ENCODE measurements at places on chromosomes 13 and 19.

DNA sequence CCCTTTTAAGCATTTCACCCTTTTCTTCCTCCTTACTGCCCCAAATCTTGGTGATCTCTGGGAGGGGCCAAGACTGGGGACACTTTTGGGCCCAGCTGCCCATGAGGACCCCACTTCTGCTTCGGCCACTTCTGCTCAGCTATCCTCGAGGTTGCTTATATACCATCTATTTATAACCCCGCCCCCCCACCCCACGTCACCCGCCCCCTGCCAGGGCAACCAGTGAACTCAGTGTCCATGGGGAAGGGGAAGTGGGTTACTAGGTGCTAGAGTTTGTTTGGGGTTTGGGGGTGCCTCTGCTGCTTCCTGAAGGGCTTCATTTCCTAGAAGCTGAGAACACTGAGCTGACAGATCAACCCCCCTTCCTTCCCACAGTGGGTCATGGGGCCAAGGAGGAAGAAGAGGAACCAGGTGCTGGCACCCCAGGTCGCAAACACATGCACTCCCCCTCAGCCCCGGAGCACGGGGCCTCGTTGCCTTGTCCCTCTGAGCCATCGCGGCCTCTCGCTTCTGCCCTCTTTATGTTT is 6.1 kb upstream of the ADGRE5 start:
- DNase-seq, result no peak

DNA sequence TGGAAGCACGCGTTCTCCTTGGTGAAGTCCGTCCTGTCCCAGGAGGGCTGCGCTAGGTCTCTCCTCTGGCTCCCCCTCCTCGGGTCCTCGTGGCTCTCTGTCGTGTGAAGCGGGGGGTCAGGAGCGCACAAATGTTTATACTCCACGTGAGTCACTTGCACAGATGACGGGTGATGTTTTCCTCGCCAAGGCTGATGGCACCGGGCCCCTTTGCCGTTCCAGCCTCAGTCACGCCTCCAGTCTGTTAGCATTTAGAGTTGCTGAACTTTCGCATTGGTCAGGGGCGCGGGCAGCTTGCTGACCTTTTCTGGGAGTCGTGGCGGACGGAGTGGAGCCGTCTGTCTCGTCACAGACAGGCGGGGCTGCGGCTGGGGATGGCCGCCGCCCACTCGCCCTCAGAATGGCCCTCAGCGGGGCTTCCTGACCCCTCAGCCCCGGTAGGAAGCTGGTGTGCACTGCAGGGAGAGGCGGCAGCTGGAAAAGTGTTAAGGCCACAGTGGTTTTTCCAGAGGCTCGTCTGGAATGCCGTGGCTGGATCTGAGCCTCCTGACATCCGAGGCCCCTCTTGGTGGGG is 13.7 kb downstream of the KLHL26 start:
- no peak for DNase-seq

- DNase-seq, result no peak
Observed at GRCh38 chr13:99566125-99567083, 65.1 kb downstream of the TM9SF2 start.

- no peak for DNase-seq
Observed at GRCh38 chr19:4350726-4351125, 7.4 kb downstream of the MPND start.

- DNase-seq, result no peak
Observed at GRCh38 chr13:112442483-112443090, 66.4 kb downstream of the SPACA7 start.

DNA sequence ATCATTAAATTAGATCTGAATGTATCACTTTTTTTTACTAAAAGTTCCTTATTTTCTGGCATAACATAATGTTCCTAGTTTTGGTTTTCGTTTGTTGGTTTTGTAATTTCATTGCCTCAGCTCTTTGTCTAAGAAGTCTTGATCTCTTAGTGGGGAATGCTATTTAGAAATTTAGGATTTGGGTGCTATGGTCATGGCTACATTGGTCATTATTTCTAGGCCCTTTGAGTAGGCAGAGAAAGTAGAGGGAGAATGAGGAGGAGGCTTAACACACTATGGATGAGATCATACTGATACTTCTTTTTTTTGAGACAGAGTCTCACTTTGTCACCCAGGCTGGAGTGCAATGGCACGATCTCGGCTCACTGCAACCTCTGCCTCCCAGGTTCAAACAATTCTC is 41.8 kb downstream of the PIBF1 start:
- no peak for DNase-seq

- no peak for DNase-seq
Observed at GRCh38 chr13:25585000-25585399, 213.2 kb downstream of the ATP8A2 start.

DNA sequence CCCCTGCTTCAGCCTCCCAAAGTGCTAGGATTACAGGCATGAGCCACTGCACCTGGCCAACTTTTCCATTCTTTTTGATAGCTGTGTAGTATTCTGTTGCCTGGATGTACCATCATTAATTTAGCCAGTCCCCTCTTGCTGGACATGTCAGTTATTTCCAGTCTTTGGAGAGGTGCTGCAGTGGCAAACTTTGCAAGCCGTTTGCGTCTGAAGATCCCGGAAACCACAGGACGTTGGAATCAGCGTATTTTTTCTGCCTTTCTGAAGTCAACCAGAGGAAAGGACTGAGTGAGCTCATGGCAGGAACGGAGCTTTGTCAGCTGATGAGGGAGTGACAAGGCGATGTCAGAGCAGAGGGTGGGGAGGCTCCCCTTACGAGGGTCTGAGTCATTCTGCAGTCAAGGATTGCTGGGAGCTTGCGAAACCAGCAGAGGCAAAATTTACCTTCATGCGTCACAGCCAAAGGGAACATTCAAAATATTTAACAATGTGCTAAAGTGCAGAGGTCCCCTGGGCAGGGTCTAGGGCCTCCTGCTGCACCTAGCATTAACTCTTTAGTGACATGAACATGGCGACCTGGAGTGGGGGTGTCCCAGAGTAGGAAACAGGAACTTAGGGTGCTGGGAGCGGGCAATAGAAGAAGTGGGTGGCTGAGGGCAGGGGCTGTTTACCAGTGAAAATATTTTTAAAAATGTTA is 5.6 kb downstream of the C5AR1 start:
- DNase-seq, result peak; percentile 49

DNA sequence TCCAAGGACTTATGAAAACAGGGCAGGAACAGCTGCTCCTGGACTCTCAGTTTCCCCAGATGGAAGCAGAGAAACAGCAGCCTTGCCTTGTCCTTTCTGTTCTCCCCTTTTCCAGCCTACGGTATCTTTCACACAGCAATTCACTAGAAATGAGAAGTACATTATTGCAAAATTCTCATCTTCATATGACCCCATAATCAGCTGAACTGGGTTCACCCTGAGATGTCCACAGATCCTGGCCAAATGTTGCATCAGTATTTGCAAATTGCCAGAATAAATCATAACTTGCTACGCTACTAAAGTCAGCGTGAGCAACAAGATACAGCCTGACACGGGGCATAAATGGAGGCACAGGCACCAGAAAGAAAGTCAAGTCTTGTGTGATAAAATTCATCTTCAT is 16.1 kb downstream of the VSTM1 start:
- no peak for DNase-seq

DNA sequence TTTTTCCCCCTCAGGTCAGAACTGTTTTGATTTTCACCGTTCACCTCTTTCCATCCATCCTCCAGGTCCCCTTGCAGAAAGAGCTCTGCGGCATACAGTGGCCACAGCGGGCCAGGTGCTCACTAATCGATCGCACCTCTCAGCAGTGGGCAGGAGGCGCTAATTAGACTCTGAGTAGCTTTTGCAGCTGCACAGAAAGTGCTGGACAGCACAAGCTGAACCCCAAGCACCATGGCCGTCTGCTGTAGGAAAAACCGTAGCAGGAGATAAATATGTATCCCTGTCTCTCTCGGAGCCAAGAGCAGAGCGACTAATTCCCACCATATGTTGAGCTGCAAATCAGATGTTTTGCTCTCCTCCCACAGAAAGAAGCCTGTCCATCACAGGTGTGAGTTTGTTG is 54.4 kb downstream of the PEX11G start:
- no peak for DNase-seq

GRCh38 chr13:106377931-106378662 is 157.4 kb downstream of the EFNB2 start:
- no peak for DNase-seq

GRCh38 chr19:2475018-2475701 is 767 bp upstream of the GADD45B start:
- no peak for DNase-seq

- DNase-seq, result no peak
Observed at GRCh38 chr13:24215732-24216131, 55.2 kb downstream of the SPATA13 start.

DNA sequence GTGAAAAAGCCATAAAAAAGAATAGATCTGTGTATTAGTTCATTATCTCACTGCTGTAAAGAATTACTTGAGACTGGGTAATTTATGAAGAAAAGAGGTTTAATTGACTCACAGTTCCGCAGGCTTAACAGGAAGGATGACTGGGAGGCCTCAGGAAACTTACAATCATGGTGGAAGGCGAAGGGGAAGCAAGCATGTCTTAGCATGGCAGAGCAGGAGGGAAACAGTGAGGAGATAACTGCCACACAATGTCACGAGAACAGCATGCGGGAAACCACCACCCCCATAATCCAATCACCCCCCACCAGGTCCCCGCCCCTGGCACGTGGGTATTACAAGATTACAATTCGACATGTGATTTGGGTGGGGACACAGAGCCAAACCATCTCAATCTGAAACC is 39.1 kb upstream of the EEF1AKMT1 start:
- no peak for DNase-seq

DNA sequence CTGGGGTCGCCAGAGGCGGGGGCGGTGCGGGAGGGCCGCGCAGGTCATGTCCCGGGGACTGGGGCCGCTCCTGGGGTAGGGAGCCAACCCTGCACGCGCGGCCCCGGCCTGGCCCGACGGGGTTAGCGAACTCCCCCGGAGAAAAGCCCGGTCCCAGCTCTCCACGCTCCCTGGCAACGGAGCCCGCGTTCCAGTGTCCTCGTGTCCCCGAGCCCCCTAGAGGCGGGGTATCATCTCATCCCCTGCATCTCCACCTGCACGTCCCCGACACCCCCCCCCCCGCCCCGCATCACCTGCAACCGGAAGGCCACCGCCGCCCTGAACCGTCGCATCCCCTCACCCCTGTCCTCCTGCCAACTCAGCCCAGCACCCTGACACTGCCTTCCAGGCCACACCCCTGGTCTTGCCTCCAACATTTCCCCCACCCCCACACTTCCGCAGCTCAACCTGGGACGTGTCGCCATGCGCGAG is 2.7 kb downstream of the WDR88 start:
- DNase-seq, result no peak

GRCh38 chr13:57675526-57675925 is 44.0 kb downstream of the PCDH17 start:
- DNase-seq, result no peak

DNA sequence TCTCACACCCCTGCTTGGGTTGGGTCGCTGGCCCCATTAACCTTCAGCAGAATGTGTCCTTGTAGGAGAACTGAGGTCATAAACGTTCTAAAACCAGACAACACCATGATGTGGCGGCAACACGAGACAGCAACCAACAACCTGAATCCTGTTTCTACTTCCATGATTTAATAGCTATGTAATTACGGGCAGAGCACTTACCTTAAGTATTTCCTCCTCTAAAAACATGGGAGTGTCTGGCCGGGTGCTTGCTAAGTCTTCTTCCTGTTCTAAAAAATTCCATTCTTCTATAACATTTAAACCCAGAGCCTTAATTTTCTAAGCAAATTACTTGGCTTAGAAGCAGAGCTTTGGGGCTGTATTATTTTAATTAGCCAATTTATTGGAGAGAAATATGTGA is 33.5 kb upstream of the IRS2 start:
- DNase-seq, result no peak

DNA sequence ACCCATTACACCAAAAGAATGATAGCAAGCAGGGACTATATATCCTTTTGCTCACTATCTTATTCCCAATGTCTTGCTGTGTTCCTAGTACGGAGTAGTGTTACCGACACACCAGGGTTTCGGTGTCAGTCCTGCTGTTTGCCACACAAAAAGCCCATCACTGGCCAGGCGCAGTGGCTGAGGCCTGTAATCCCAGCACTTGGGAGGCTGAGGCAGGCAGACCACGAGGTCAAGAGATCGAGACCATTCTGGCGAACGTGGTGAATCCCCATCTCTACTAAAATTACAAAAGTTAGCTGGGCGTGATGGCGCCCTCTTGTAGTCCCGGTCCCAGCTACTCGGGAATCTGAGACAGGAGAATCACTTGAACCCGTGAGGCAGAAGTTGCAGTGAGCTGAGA is 1467.3 kb upstream of the MIR17HG start:
- no peak for DNase-seq

- peak; percentile 82 for DNase-seq
Observed at GRCh38 chr19:1094978-1095701, at the start of gene POLR2E. Gene POLR2E, minus strand, starts transcription at chr19:1095375. Its CDS starts 60 bp downstream, at chr19:1095315.

GRCh38 chr13:59787679-59788078 is 376.0 kb downstream of the DIAPH3 start:
- no peak for DNase-seq

DNA sequence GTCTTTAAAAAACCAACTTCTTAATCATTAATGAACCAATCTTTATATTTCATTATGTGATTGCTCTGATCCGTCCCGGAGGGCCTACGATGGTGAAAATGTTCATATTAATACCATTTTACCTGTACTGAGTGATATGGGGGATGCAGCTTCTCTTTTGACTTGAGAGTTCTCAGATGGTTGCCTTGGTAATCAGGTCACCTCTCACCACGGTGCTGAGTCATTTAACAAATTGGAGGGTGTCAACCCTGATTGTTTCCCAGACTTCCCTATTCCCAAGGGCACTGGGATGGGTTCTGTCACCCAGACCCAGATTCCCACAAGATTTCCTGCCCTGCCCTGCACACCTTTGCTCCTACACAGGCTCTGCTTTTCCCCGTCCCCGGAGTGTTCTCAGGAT is 128.5 kb upstream of the TMTC4 start:
- DNase-seq, result no peak

GRCh38 chr13:87820241-87820640 is 149.1 kb downstream of the SLITRK5 start:
- no peak for DNase-seq

DNA sequence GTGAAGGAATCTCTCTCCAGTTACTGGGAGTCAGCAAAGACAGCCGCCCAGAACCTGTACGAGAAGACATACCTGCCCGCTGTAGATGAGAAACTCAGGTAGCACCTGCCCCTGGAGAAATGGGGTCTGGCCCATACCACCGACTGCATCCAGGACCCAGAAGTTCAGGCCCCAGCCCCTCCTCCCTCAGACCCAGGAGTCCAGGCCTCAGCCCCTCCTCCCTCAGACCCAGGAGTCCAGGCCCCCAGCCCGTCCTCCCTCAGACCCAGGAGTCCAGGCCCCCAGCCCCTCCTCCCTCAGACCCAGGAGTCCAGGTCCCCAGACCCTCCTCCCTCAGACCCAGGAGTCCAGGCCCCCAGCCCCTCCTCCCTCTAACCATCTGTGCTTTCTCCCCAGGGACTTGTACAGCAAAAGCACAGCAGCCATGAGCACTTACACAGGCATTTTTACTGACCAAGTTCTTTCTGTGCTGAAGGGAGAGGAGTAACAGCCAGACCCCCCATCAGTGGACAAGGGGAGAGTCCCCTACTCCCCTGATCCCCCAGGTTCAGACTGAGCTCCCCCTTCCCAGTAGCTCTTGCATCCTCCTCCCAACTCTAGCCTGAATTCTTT is 3.0 kb downstream of the APOC2 start:
- DNase-seq, result no peak

All from keratinocyte (primary cell).